ENCODE measurements at places on chromosomes 2 and 18. TPM values are rescaled to one million over a fixed set of nuclear protein-coding genes. Genes with fewer than 3 reads are reported as not detected.

NT5DC4 gene
- total RNA-seq: not detected

GRCh38 chr2:240303896-240304745 lies 131.3 kb upstream of the GPC1 start:
- H3K27me3 ChIP-seq: 0 out of 2 replicates have a peak, but pooled peaks cover 4% of the 10 kb centered on the region
- no peak overlapping the region for H3K27ac ChIP-seq
- H3K36me3 ChIP-seq: no peaks in the 10 kb centered on the region
- no peak for DNase-seq
- H3K4me1 ChIP-seq: no peaks in the 10 kb centered on the region

GRCh38 chr2:111706481-111707001 lies 177.5 kb downstream of the ANAPC1 start:
- H3K27me3 ChIP-seq: peaks cover 3% of the 10 kb centered on the region
- H3K4me3 ChIP-seq: no peak overlapping the region
- H3K4me1 ChIP-seq: peaks cover 16% of the 10 kb centered on the region
- no peak overlapping the region for H3K27ac ChIP-seq

GRCh38 chr2:220282236-220282635 lies 654.8 kb downstream of the SLC4A3 start:
- H3K27me3 ChIP-seq: no peaks in the 10 kb centered on the region
- DNase-seq: no peak
- no peaks in the 10 kb centered on the region for H3K36me3 ChIP-seq
- H3K4me3 ChIP-seq: no peak overlapping the region
- H3K27ac ChIP-seq: no peak overlapping the region

DNA sequence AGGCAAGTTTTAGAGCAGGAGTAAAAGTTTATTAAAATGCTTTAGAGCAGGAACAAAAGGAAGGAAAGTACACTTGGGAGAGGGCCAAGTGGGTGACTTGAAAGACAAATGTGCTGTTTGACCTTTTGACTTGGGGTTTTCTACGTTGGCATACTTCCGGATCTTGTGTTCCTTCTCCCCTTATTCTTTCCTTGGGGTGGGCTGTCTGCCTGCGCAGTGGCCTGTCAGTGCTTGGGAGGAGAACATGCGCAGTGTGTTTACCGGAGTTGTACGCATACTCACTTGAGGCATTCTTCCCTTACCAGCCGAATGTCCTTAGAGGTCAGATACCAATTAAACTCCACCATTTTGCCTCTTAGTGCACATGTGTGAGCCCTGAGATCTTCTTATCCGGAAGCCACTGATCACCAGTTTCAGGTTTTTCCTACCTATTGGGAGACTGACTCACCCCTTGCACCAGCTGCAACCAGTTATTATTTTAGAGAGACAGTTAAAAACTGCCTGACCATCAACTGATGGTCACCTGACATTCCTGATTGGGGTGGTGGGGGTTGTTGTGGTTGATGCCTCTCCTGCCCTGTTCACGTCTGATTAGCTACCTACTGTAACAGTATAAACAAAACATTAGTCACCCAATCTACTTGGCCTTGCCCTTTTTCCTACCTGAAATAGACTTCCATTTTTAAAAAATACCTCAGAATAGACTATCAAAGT lies 67.5 kb downstream of the NYAP2 start:
- no peaks in the 10 kb centered on the region for H3K36me3 ChIP-seq
- H3K4me1 ChIP-seq: peaks cover 9% of the 10 kb centered on the region
- no peak overlapping the region for H3K4me3 ChIP-seq
- no peak overlapping the region for H3K27ac ChIP-seq
- H3K27me3 ChIP-seq: no peaks in the 10 kb centered on the region

DNA sequence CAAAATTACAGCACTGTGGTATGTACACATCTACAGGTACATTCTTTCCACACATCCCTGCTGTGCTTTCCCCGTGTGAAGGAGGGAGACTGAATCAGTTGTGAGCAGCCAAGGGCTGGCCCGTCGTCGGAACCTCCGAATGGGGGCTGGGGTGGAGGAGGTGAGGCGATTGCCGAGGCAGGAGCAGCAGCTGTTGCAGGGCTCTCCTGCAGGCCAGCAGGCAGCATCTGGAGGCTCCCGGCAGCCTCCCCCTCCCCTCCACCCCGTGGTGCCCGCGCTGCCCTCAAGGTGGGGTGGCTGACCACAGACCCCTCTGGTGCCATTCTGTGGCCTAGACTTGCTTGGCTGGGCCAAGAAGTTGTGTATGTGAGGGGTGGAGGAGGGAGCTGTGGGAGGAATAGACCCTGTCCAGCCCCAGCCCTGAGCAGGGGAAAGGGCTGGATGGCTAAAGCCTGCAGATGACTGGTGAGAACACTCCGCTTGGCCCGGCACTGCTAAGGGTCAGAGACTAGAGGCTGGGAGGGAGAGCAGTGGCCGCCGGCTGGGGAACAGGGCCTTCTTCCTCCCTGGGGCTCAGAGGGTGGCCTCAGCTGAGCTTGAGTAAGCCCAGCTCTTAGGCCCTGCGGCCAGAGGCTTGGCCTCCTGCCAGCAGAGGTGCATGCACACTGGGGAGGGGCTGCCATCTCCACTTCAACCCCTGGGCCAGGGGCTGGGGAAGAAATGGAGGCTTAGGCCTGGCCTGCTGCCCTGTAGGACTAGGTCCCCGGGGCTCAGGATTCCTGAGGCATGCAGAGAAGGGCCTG lies 7.6 kb downstream of the STAMBP start:
- no peaks in the 10 kb centered on the region for H3K27me3 ChIP-seq
- peaks cover 7% of the 10 kb centered on the region for H3K4me1 ChIP-seq
- no peak for DNase-seq
- peaks cover 57% of the 10 kb centered on the region for H3K36me3 ChIP-seq
- no peak overlapping the region for H3K27ac ChIP-seq

DNA sequence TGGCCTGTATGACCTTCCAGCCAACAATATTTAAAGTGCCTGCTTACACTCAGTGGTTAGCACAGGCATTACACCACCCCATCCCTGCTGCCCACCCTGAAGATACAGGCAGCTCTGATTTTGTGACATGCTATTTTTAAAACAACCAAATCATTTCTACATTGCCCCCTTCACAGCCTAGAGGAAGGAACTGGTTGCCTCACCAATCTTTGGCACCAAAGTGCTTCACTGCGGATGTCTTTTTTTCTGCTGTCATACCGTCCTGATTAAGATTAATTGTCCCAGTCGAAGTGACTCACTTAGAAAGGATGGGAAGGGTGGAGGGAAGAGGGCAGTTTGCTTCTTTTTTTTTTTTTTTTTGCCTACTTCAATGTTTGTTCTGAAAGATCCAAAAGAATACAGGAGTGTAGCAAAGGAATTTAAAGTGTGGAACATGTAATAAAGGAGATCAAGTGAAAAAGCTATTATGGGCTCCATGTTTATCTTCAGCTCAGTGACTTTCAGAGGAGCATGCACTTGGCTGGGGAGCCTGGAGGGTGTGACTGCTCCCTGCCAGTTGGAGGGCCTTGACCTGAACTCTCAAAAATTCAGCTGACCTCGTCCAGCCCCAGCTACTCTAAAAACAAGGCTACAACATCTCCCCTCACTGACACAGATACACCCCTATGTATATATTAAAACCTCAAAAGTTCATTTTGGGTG lies 501.1 kb upstream of the TNP1 start:
- DNase-seq: peak; percentile 65
- H3K36me3 ChIP-seq: no peaks in the 10 kb centered on the region
- peaks cover 62% of the 10 kb centered on the region for H3K4me1 ChIP-seq
- H3K27ac ChIP-seq: peak overlapping the region; percentile 35
- H3K4me3 ChIP-seq: no peak overlapping the region
- H3K27me3 ChIP-seq: no peaks in the 10 kb centered on the region

DNA sequence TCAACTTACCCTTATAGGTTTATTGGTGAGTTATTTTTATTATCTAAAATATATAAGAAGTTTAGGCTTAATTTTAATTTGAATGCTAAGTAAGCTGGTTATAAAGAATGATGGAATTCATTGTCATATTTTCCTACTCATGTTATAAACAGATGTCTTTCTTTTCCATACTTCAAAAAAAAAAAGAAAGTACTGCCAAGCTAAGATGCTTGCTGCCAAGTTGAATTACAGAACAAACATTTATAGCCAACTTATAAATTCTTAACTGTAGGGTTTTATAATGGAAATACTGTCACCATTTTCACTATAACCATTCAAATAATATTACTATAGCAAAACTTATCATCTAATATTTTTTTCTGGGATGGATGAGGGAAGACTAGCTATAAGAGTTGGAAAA lies 676.0 kb downstream of the NRXN1 start:
- H3K4me3 ChIP-seq: no peak overlapping the region
- DNase-seq: no peak
- H3K27me3 ChIP-seq: no peaks in the 10 kb centered on the region
- H3K27ac ChIP-seq: no peak overlapping the region
